ENCODE measurements at places on chromosomes 6 and 20. TPM values are rescaled to one million over a fixed set of nuclear protein-coding genes. Genes with fewer than 3 reads are reported as not detected.

ASF1A gene
- 56.1 TPM for total RNA-seq

CLPSL1 gene
- not detected for total RNA-seq

BPIFA2 gene
- total RNA-seq: not detected

PCSK2 gene
- total RNA-seq: 28.7 TPM

DNAH8 gene
- total RNA-seq: not detected
